ENCODE measurements at places on chromosomes 7 and 10. TPM values are rescaled to one million over a fixed set of nuclear protein-coding genes. Genes with fewer than 3 reads are reported as not detected.

DNA sequence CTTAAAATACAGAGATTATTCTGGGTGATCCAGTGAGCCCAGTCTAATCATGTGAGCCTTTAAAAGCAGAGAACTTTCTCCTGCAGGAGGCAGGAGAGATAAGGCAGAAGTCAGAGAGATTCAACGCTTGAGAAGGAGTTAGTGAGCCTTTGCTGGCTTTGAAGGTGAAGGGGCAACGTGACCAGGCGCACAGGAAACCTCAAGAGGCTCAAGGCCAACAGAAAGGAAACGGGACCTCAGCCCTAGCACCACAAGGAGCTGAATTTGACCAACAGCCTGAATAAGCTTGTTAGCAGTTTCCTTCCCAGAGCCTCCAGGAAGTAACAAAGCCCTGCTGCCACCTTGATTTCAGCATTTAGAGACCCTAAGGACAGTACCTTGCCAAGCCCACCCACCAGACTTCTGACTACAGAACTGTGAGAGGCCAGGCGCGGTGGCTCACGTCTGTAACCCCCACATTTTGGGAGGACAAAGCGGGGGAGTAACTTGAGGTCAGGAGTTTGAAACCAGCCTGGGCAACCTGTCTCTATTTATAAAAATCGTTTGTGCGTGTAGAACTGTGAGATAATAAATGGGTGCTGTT, 87.3 kb upstream of the KAT6B start:
- DNase-seq = peak; percentile 55
- H3K27me3 ChIP-seq = no peaks in the 10 kb centered on the region
- no peak overlapping the region for H3K4me3 ChIP-seq
- H3K36me3 ChIP-seq = no peaks in the 10 kb centered on the region
- no peak overlapping the region for H3K27ac ChIP-seq
- H3K4me1 ChIP-seq = peaks cover 12% of the 10 kb centered on the region

DNA sequence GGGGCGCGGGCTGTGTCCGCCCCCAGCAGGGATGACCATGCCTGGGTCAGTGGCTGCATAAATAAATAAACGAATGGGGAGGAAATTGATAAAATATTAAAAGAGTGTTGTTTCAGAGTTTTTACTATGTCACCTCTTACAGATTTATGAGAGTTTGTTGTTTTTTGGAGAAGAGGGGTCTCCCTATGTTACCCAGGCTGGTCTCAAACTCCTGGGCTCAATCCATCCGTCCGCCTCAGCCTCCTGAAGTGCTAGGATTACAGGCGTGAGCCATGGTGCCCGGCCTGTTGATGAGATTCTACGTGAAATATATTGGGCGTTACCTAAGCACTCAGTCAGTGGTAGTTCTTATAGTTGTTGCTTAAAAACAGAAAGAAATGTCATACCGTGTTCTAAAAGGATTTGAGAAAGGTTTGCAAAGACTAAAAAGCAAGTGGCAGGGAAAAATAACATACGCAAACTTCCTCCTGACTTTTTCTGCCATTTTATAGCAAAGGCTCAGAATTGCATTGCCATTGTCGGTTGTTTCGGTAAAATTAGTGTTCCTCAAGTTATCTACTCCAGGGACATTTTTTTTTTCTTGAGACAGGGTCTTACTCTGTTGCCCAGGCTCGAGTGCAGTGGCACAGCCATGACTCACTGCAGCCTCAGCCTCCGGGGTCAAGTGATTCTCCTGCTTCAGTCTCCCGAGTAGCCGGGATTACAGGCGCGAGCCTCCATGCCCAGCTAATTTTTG, 39.5 kb upstream of the FOXK1 start:
- no peak for DNase-seq
- H3K27me3 ChIP-seq = no peaks in the 10 kb centered on the region
- H3K27ac ChIP-seq = peak overlapping the region; percentile 91
- no peaks in the 10 kb centered on the region for H3K36me3 ChIP-seq
- peaks cover 12% of the 10 kb centered on the region for H3K4me1 ChIP-seq

- no peaks in the 10 kb centered on the region for H3K36me3 ChIP-seq
- H3K27me3 ChIP-seq = no peaks in the 10 kb centered on the region
- no peak for DNase-seq
- no peaks in the 10 kb centered on the region for H3K4me1 ChIP-seq
- no peak overlapping the region for H3K27ac ChIP-seq
- H3K4me3 ChIP-seq = no peak overlapping the region
Observed at GRCh38 chr7:72235351-72235750, 176.8 kb downstream of the CALN1 start.

GRCh38 chr7:127978421-127978820, 52.8 kb downstream of the LRRC4 start:
- H3K36me3 ChIP-seq = peaks cover 61% of the 10 kb centered on the region
- no peaks in the 10 kb centered on the region for H3K27me3 ChIP-seq
- DNase-seq = no peak
- H3K27ac ChIP-seq = no peak overlapping the region
- no peak overlapping the region for H3K4me3 ChIP-seq
- H3K4me1 ChIP-seq = peaks cover 8% of the 10 kb centered on the region

AKR1C4 gene
- total RNA-seq = not detected

DNA sequence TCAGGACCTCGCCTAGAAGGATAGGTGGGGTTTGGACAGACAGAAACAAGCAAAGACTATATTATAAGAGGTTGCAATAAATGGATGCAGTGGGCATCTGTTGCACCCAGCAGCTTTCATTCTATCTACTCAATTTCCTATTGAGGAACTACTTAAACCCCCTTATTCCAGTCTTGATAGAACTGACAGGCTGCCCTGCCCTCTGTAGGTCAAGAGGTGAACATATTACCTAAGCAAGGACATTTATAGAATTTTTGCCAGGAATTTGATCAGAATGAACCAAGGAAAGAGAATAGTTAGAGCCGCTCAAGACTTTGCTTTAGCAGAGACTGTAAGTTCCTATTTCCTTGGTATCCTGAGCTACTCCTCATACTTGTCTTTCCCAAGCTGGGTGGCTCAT, 9.5 kb downstream of the VTI1A start:
- peaks cover 6% of the 10 kb centered on the region for H3K36me3 ChIP-seq
- no peak overlapping the region for H3K4me3 ChIP-seq
- H3K27me3 ChIP-seq = no peaks in the 10 kb centered on the region
- H3K4me1 ChIP-seq = peaks cover 17% of the 10 kb centered on the region
- H3K27ac ChIP-seq = peak overlapping the region; percentile 18

DNA sequence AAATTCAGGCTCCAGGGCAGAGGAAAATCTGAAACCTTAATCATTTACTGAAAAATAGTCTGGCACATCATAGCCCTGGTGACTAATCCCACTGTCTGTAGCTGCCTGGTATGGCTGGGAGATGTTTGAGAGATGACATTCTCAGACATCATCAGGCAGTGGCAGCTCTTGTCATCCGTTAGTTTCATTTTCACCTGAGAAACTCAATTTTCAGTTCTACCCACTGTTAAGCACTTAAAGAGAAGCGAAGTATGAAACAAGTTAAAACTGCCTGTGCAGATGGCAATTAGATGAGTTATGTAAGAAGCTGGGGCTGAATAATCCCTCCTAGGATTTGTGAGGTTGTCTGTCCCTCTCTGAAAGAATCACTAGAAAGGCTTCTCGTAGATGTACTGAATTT, 150.2 kb downstream of the NSUN6 start:
- DNase-seq = peak; percentile 18
- H3K36me3 ChIP-seq = no peaks in the 10 kb centered on the region
- H3K4me1 ChIP-seq = peaks cover 10% of the 10 kb centered on the region

HNRNPA2B1 gene
- total RNA-seq = 929 TPM

CALY gene
- not detected for total RNA-seq

DNA sequence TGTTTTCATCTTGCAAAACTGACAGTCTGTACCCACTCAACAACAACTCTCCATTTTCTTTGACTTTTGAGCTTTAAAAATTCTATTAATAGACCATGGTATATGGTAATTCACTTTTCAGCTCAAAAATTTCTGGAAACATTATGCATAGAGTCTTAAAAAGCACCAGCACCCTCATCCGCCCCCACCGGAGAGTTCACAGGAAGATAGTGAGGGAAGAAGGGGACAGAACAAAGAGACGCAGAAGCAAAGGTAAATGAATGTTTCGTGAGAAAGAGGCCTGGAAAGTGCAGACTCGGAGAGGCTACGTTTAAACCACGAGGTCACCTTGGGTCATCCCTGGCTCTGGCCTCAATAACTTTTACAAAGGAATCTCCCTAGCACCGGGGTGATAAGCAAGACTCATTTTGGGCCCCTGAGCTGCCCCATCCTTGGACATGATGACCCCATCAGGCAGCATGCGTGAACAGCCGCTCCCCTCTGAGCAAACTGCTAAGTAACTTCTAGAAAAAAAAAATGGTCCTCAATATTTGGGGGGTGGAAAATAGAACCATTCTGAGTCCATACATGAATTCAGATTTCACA, 96.3 kb downstream of the CPXM2 start:
- H3K27ac ChIP-seq = no peak overlapping the region
- no peaks in the 10 kb centered on the region for H3K4me1 ChIP-seq
- H3K4me3 ChIP-seq = no peak overlapping the region
- H3K36me3 ChIP-seq = no peaks in the 10 kb centered on the region

HKDC1 gene
- total RNA-seq = 1.1 TPM

CPVL gene
- total RNA-seq = not detected

DNA sequence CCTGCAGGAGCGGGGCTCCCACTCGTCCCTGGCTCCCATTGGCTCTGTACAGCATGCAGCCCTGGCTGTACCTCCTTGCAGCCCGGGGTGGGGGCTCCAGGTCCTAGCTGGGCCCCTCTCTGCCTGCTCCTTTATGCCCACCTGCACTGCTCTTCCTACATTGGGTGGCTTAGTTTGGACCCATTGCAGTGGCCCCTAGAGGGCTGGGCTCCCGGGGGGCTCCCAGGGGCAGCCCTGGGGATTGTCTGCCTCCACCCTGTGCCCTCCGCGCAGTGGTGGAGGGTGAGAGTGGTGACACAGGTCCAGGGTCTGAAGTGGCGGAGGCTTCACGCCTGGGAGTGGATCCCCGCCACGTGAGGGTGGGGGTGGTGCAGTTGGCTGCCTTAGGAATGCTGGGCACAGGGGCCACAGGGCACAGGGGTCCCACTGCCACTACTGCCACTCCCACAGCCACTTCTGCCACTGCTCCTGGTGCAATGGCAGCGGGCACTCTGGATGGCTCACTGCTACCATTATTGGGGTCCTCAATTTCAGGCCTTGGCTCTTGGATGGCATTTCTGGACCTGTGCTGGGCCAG, 177.1 kb downstream of the ARL4A start:
- H3K4me3 ChIP-seq = no peak overlapping the region
- H3K27me3 ChIP-seq = peaks cover 2% of the 10 kb centered on the region
- DNase-seq = no peak

DNA sequence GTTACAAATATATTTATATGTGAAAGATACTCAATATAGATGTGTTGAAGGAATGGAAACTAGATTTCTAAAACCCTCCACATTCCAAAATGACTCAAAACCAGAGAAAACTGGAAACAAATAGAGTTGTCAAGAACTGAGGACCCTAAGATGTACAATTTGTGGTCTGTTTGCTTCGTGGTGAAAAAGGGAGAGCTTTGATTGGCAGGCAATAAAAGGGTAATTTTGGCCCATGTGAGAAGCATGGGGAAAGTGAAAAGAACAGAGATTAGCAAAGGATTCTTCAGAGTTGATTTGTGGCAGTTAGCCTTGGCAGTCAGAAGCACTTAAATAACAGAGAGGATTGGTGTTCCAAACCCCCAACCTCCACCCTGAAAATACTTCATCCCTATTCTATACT, 37.1 kb upstream of the DKK1 start:
- H3K27me3 ChIP-seq = no peaks in the 10 kb centered on the region
- no peak overlapping the region for H3K27ac ChIP-seq
- H3K36me3 ChIP-seq = no peaks in the 10 kb centered on the region
- no peak overlapping the region for H3K4me3 ChIP-seq
- no peak for DNase-seq

- H3K27ac ChIP-seq = no peak overlapping the region
- peaks cover 3% of the 10 kb centered on the region for H3K27me3 ChIP-seq
- H3K36me3 ChIP-seq = no peaks in the 10 kb centered on the region
- DNase-seq = no peak
Observed at GRCh38 chr7:132109769-132110168, 466.5 kb downstream of the PLXNA4 start.

C10orf105 gene
- 0.63 TPM for total RNA-seq

JCAD gene
- total RNA-seq = 0.05 TPM

DNA sequence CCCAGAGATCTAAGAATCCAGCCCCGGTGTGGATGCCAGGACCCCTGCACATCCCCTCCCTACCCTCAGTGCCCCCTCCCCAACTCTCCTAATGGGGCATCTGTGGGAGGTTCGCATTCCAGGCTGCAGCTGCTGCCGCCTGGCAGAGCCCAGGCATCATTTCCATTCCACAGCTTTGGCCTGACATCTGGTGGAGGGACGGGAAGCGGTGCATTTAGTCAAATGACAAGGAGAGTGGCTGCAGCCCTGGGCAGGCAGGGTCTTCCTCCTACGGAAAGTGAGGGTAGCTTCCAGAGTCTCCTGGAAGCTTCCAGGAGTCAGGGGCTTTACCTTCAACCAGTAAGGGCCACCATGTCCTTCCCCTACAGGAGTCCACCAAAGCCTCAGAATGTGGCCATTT, 30.8 kb downstream of the PRLHR start:
- no peaks in the 10 kb centered on the region for H3K36me3 ChIP-seq
- H3K27me3 ChIP-seq = peaks cover 2% of the 10 kb centered on the region
- no peak overlapping the region for H3K4me3 ChIP-seq
- DNase-seq = no peak
- H3K4me1 ChIP-seq = peaks cover 2% of the 10 kb centered on the region
- no peak overlapping the region for H3K27ac ChIP-seq

ADAM12 gene
- 0.97 TPM for total RNA-seq

GRCh38 chr7:3655635-3656034, 354.6 kb downstream of the SDK1 start:
- no peaks in the 10 kb centered on the region for H3K4me1 ChIP-seq
- no peak overlapping the region for H3K4me3 ChIP-seq
- H3K36me3 ChIP-seq = no peaks in the 10 kb centered on the region
- no peak overlapping the region for H3K27ac ChIP-seq
- no peak for DNase-seq

PRLHR gene
- not detected for total RNA-seq

DNA sequence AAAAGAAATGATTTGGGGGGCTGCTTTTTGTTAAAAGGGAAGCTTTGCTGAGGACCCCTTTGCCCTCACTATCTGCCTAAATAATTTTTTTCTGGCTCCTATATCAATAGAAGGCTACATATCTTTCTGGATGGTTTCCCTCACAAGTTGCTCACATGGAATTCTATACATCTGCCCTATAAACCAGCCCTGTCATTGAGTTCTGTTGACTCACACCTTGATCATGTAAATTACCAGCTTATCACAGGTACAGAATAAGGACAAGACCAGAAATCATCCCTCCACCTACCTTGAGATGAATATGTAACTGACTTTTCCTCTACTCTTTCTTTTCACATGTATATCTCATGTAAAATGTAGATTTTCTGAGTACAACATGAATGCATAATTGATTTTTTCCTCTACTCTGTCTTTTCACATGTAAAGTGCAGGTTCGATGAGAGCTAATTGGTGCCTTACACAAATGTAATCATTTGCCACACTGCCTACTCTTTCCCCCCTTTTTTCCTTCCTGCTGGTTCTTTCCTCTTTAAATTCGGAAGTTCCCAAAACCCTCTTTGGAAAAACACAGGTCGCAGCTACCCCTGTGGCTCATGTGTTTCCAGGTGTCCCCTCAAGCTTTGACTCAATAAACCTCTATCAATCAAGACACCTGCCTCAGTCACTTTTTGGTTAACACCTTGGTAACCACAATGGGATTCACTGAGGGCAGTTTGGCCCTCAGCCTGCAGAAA, 12.5 kb downstream of the CYP3A43 start:
- H3K27me3 ChIP-seq = peaks cover 2% of the 10 kb centered on the region
- H3K4me3 ChIP-seq = no peak overlapping the region
